Stimulated activated CD4-positive, alpha-beta T cell treated with anti-CD3 and anti-CD28 coated beads, Interleukin-12 subunit alpha, Interleukin-12 subunit beta, amount 100 ng/mL, for 4 hours (primary cell): ENCODE measurements at places on chromosomes 5 and 9.

GRCh38 chr5:143132739-143133138, 270.7 kb downstream of the NR3C1 start:
- no peak for DNase-seq

DNA sequence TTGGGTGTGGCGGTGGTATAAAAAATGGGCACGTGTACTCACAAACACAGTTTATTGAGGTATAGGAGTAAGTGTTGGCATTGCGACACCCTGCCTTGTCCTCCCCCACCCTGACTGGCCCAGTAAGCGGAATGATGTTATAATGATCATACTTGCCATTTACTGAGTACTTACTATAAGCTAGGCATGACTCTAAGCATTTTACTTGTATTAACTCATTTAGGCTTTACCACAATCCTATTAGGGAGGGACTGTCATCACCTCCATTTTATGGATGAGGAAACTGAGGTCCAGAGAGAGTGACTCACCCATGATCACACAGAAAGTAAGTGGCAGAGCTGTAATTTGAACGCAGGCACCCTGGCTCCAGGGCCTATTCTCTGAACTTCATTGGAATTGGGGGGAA, 2.3 kb downstream of the SMIM3 start:
- no peak for DNase-seq

GRCh38 chr5:38527475-38527874, 29.0 kb downstream of the LIFR start:
- DNase-seq = no peak

- DNase-seq = no peak
Observed at GRCh38 chr9:72400866-72401265, 35.9 kb upstream of the ZFAND5 start.

GRCh38 chr5:142170254-142170953, 61.8 kb downstream of the NDFIP1 start:
- no peak for DNase-seq

DNA sequence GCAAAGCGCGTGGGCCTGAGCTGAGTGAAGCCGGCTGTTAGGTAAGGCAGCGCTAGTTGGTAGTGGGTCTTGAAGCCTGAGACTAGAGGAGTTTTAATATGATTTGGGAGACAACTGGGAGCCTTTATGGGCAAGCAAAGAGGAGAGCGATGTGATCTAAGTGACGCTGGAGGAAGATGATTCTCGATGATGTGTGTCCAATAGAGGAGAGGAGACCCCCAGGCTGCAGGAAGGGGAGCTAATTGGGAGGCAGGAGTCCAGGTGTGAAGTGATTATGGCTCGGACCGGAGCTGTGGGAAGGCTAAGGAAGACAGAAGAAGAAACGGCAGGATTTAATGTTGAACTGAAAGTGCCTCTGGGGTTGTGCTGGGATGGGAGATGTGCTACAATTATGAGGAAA, 482.9 kb upstream of the KIF2A start:
- no peak for DNase-seq

- DNase-seq = peak; percentile 2
Observed at GRCh38 chr5:129904667-129905472, 605 bp downstream of the CHSY3 start.

DNA sequence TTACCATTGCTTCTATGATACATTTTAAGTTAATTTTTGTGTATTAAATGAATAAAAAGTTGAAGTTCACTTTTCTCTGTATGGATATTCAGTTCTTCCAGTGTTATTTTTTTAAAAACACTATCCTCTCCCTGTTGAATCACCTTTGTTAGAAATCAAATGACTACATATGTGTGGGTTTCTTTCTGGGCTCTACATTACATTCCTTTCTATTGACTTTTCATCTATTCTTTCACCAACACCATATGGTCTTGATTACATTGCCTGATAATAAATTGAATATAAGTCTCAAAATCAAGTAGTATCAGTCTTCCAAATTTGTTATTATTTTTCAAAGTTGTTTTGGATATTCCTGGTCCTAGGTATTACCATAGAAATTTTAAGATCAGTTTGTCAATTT, 7.3 kb upstream of the RASEF start:
- no peak for DNase-seq

DNA sequence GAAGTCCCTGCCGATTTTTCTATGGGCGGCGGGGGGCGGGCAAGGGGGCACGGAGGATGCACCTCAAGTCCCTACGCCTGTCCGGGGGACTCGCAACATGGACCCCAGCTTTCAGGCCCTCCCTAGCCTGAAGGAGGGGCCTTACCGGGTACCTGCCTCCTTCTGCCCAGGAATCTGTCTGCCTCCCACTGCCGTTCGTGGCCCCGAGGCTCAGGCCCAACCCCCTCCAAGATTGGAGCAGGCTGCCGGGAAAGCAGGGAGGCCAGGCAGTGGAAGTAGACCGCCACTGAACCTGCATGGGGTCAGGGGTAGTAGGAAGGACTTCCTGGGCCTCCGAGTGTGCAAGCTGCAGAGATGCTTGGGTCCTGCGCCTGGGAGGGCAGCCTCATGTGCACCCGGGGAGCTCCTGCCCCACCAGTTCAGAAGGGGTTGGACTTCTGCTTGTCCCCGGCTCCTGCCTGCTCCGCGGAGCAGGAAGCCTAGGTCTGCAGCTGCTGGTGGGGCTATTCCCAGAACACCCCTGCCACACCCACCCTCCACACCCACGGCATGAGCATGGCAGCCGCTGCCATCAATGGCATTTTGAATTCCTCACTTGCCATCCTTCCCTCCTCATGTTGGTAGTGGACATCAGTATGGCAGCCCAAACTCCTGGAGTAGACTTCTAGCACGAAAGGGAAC, 1312.7 kb upstream of the ACO1 start:
- DNase-seq = no peak

DNA sequence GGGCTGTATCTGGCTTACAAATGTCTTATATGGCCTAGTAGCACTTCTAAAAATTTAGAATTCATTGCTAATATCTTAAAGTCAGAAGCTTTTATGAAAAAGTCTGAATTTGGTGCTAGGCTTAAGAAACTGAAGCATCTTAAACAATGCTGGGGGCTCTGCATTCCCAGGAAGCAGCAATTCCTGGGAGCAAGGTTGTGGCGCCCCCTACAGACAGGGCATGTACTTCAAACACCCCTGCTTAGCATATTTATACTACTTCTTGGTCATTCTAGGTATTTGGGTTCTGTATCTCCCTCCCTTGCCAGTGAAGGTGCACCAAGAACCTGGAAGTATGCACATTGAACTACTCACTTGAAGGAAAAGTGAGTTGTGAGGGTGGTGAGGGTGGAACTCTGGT, 64.6 kb upstream of the GRIA1 start:
- no peak for DNase-seq

GRCh38 chr5:125298746-125299379, 552.4 kb upstream of the ZNF608 start:
- no peak for DNase-seq

DNA sequence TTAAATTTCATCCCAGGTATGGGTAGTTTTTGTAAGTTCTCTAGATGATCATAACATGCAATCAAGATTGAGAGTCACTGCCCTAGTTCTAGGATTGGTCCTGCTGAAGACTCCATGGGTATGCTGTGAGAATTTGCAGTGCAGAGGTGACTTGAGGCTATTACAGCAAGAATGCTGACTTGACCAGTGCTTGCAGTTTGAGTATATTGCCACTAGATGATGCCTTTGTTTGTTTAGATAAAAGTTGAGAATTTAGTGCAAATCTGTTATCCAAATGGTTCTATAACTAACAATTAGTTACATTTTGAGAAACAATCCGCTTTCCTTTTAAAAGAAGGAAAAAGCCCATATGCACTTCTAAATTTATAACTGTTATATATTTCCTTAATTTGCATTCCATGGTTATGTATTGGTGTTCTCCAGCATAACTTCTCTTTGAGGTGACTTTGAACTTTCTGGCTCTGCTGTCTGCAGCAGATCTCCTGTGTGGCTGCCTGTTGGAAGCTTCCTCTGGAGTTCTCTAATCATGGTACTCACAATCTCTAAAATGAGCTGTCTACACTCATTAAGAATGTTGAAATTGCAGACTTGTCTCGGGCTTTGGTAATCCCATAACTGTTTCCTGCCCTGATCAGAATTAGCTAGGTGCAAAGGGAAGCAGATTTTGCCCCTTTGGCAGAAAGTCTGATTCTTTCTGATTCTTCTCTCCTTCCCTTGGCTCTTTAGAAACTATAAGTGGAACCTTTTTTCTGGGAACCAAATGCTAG, 24.9 kb downstream of the MELK start:
- DNase-seq = no peak

GRCh38 chr5:172952034-172952511, 7.2 kb upstream of the RPL26L1 start:
- DNase-seq = no peak

- no peak for DNase-seq
Observed at GRCh38 chr9:133101356-133102189, 19.5 kb downstream of the RALGDS start.

GRCh38 chr5:168844922-168845296, 265.7 kb upstream of the PANK3 start:
- no peak for DNase-seq

DNA sequence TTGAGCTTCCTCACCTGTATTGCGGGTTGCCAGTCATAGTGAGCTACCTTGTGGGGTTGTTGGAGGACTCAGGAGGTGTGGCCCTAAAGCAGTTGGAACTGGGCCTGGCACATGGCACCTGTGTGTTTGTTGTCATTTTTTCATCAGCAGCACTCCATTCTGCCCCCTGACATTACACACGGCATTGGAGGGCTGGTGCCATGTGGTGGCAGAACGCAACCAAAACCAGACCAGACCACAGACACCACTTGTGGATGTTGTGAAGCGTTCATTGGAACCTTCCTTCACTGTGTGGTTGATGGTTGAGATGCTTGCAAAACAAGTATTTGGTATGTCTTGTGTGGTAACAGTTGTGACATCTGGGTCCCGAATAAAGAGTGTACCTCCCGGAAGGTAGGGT, 113.2 kb upstream of the ERCC6L2 start:
- no peak for DNase-seq

DNA sequence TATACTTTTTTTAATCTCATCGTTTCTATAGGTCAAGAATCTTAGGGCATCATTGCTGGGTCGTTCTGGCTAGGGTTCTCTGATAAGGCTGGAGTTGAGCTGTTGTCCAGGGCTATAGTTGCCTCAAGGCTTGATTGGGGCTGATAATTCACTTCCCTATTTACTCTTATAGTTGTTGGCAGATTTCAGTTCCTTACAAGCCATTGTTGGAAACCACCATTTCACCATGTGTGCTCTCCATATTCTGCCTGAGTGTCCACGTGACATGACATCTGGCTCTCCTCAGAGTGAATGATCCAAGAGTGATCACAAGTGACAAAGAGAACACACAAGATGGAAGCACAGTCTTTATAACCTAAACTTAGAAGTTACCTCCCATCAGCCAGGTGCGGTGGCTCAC, 852.2 kb downstream of the EFNA5 start:
- DNase-seq = no peak

DNA sequence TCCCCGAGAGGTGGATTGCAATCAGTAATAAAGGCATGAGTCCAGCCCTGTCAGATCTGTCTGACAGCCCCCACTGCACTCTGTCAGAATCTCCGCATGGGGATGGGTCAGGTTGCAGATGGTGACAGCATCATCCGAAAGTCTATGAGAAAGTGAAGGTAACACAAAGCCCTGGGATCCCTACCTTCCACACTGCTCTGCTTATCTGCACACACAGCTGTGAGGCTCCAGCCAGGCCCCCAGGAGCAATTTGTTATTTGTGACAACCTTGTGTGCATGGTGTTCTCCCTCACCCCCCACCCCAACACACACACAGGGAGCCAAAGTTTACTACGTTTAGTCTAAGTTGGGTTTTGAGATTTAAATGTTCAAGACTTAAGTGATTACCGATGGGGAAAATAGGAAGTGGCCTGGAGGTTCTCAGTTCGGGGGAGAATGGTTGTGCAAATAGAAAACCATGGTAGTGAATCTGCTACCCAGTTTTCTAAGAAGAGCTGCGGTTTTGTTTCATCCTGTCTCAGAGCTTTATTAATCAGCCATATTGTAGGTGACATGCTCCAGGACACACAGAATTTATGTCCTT, 92.7 kb downstream of the SV2C start:
- no peak for DNase-seq

DNA sequence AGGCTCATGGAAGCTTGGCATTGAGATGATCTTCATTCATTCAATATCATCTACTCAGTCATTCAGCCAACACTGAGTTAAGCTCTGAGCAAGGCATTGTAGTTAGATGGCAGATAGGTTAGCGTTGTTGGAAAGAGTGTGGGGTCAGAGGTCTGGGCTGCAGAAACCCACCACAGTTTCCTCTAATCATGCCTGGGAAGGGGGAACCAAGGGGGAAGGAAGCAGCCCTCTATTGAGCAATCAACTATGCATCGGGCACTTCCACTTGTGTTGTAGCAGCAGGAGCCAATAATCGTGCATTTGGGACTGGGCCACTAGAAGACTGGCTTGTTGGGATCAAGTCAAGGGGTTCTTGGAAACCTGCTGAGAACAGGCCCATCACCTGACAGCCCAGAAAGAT, 139.1 kb downstream of the PIP5K1B start:
- DNase-seq = no peak
